ENCODE measurements at places on chromosomes 5 and 9.
A peak's percentile ranks its signal among the peaks of the same experiment; 100 is the strongest.

DNA sequence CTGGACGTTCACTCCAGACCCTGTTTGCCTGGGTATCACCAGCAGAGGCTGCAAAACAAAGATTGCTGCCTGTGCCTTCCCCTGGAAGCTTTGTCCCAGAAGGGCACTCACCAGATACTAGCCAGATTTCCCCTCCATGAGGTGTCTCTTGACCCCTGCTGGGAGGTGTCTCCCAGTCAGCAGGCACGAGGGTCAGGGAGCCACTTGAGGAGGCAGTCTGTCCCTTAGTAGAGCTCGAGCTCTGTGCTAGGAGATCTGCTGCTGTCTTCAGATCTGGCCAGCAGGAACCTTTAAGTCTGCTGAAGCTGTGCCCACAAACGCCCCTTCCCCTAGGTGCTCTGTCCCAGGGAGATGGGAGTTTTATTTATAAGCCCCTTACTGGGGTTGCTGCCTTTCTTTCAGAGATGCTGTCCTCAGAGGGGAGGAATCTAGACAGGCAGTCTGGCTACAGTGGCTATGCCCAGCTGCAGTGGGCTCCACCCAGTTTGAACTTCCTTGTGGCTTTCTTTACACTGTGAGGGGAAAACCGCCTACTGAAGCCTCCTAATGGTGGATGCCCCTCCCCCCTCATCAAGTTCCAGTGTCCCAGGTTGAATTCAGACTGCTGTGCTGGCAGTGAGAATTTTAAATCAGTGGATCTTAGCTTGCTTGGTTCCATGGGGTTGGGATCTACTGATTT, 253.9 kb downstream of the SPATA31D1 start:
- DNase-seq: no peak

DNA sequence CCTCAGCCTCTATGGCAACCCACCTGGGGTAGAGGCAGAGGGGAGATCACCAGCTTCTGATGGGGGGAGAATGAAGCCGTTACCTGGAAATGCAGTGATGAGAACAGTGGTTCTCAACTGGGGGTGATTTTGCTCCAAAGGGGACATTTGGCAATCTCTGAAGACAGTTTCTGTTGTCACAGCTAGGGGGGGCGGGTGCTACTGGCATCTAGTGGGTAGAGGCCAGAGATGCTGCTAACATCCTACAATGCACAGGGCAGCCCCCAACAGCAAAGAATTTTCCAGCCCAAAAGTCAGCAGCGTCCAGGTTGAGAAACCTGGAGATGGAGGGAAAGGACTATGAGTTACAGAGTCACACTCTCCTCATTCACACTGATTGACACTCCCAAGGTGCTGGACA, 84.5 kb downstream of the FGF1 start:
- DNase-seq: no peak

DNA sequence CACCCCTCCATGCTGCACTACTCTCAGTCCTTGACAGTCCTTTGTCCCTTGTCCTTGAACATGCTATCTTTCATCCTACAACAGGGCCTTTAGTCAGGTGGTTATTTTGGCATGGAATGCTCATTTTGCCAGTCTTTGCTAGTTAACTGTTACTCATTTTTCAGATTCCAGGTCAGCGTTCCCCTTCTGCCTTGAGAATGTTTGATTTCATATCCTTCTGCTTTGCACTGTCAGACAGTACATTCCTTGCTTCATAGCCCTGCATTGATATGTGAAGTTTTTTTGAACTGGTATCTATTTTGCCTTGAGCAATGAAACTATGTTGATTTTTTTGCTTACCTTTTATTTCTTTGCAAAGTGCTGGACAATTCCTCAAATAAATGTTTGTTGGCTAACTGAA, 638.2 kb upstream of the SEMA6A start:
- DNase-seq: no peak

- no peak for DNase-seq
These were observed 1.5 kb downstream of the ZCCHC7 start for GRCh38 chr9:37121881-37122280.

DNA sequence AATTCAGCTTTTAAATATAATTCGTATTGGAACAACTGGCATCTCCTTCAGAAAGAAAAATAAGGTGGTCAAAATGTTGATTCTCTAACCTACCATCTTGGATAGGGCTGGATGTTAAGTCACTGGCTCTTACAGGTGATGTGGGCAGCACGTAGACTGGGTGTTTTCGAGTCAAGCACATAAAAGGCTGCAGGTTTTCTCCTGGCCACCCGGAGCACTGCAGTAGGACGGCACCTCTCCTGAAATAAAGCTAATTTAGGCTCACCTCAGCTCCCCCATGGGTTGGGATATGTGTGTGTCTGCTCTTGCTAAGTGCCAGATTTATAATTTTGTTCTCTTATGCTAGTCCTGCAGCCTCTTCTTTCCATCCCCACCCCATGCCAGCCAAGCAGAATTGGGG, 80.3 kb downstream of the IQGAP2 start:
- DNase-seq: no peak

DNA sequence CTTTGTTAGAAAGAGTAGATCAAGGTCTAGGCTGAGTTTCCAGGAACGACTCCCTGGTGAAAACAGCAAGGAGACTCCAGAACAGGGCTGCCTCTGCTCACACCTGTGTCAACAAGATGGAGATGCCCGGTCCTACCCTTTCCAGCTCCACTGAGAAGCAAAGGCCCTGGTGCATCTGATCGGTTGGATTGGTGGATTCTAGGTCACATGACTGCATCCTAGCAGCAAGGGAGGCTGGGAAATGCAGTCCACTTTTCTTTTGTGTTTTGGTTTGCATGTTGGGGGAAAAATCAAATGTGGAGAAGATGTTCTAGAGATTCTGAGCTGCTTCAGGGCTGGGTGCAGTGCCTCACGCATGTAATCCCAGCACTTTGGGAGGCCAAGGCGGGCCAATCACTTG, 82.0 kb upstream of the TRIO start:
- DNase-seq: no peak

DNA sequence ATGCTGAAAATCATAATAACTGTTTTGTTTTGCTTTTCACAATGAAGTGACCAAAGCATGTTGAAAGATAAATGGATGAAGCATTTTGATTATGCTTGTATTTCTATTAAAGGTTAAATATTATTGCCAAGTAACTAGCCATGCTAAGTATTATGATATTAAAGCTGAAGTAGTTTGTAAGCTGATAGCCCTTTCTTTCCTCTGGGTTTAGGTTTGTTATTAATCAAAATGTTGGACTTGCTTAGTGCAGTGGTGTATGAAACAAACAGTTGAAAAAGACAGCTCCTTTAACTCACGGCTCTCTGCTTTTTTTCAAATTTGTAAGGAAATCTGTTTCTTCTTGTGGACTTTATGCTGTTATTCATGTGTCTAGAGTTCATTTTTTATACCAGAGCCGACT, 246.0 kb downstream of the CWC27 start:
- DNase-seq: no peak

- DNase-seq: no peak
These were observed 123.5 kb upstream of the TARS1 start for GRCh38 chr5:33317271-33317670.

- DNase-seq: no peak
These were observed 146.5 kb downstream of the C5orf15 start for GRCh38 chr5:133821889-133822288.

DNA sequence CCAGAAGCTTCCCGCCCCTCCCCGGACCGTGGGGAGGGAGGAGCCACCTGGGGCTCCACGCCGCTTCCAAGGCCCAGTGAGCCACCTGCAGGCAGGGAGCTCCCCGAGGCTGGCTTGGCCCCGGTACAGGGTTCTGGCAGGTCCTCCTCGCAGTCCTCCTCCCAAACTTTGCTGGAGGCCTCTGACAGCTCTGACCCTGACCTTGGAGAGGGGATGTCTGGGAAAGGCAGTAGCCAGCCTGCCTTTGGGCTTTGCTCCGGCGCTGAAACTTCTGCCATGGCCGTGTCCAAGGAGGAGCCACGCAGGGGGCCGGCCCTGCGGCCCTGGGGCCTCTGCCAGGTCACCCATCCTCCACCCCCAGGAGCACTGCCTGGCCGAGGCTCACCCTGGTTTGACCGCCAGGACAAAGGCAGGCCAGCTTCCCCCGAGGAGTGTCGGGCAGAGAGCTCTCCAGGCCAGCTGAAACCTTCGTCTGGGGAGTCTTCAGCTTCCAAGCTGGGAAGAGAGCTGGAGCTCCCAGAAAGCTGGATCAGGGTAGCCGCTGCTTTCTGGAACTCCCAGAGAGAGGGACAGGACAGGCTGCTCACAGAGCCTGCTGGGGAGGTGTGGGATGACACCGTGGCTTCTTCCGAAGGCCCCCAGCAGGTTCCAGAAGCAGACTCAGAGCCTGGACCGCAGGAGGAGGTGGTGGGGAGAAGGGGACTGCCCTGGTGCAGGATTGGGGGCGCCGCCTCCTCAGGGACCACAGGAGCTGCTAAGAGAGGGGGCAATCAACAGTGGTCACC, 9.0 kb upstream of the QSOX2 start:
- DNase-seq: no peak

DNA sequence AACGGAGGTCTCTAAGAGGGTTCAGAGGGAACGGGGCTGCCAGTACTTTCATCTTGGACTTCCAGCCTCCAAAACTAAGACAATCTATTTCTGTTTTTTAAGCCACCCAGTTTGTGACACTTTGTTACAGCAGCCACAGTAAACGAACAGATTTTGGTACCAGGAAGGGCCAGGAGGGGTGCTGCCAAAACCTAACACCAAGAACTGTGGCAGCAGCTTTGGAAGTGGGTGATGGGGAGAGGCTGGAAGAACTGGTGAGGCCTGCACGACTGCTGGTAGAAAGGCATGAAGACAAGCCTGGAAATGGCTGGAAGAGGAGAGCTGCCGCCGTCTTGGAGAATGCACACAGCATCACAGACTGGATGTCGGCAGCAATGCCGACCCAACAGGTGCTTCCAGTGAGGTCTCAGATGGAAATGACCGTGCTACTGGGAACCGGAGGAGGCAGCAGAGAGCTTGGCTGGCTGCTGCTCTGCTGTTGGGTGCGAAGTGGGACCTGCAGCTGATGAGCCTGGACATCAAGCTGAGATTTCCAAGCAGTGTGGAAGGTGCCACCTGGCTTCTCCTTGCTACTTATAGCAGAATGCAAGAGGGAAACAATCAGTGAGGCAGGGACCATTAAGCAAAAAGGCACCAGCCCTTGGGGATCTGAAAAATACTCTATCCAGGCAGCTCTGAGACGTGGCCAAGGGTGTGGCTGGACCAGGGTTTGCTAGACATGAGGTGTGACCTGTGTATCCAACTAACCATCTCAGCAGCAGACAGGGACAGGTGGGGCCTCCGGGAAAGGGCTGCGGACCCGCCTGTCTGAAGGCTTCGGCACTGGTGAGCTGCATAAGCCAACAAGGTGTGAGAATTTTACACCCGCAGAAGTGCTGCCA, 4.7 kb upstream of the TMEM210 start:
- peak; percentile 68 for DNase-seq

DNA sequence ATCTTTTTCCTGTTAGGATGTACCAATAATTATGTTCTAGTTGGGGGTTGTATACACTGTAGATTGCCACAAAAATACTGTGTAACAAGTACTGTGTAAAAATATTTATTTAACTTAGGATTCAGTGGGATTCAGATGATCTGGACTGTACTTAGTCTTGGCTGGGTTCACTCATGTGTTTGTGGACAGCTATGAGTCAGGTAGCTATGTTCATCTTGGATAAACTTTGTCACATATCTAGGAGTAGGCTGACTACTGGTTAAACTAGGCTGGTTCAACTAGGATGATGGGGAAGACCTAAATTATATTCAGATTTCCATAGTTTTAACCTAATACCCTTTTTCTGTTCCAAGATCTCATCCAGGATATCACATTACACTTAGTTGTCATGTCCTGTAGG, 32.1 kb upstream of the TNFSF15 start:
- no peak for DNase-seq

DNA sequence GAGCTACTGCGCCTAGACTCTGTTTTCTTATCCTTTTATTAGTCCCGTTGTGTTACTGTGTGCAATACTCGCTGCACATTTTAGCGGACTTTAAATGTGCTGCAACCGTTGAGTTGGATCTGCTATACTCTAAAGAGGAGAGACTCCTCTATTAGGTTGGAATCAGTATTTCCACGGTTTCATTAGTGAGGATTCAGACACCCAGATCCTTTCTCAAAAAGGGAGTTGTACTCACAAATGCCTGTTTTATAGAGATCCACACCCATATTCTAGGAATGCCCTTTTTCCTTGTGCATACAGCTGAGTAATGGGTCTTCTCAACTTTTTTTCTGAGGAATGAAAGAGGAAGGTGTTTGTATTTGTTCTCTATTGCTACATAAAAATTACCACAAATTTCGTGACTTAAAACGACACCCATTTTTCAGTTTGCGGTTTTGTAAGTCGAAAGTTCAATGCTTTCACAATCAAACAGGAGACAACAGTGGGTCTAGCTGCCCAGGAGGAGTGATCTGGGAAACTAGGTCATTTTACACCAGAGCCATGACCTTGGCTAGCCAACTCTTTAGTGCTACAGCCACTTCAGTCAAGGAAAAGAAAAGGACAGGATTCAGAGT, 52.8 kb upstream of the SLC44A1 start:
- peak; percentile 14 for DNase-seq

GRCh38 chr9:79369676-79370075, 202.1 kb upstream of the TLE4 start:
- no peak for DNase-seq

- no peak for DNase-seq
These were observed 57.8 kb upstream of the CCDC112 start for GRCh38 chr5:115354246-115354645.

DNA sequence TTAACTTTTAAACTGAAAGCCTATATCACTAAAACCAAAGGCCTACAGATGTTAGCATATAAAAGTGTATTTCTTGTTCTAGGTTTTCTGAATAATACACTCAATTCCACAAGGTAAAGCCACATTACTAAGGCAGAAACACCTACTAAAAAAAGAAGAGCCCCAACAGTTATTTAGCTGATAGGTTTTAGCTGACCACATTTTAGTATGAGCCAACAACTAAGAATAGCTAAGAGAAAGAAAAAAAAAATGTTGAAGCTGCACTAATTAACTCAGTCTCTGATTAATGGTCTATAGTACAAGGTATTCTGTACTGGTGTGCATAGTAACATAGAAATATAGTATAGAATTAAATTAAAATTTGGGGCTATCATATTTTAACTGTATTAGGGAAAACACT, 23.5 kb downstream of the ZFR start:
- no peak for DNase-seq

- no peak for DNase-seq
These were observed 67.7 kb downstream of the KCNT1 start for GRCh38 chr9:135769489-135770202.

- DNase-seq: peak; percentile 99
These were observed at the start of gene ELL2 for GRCh38 chr5:95961617-95962474. Gene ELL2, minus strand, starts transcription at chr5:95961851. Its CDS starts 130 bp downstream, at chr5:95961721.

DNA sequence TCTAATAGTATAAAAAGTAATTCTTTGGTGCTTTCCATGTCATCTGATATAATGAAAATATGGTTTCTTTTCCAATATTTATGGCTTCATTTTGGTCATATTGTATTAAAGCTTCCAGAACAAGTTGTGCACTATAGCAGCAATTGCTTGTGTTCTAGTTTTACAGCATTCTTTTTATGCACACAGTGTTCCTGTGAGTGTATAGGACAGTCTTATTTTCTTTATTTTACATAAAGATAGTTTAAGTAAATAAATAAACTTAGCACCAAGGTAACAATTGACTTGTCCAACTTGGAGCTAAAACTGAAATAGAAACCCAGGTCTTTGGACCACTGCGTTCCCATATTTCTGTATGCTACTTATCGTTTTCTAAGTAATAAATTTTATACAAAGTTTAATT, 38.9 kb downstream of the ATG10 start:
- no peak for DNase-seq
